ENCODE measurements at places on chromosomes 5 and 9.

DNA sequence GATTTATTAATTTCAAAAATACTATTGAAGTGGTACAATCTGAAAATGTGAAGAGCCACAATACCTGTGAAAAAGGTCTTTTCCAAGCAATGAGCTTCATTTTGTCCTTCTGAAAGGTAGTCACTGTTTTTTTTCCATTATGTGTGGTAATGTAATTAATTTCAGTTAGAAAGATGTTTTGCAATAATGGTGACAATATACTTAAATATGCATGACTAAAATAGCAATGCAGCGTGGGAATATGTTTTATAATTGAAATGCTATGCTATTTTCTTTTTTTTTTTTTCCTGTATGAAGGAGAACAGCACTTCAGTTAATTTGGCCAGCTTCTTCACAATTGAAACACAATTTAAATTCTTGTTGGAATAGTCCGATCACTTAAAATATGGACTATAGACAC lies 41.9 kb downstream of the NPR3 start:
- DNase-seq: no peak

GRCh38 chr5:179915406-179915935 lies 7.8 kb upstream of the TBC1D9B start:
- no peak for DNase-seq

GRCh38 chr5:154849791-154850201 lies 607 bp downstream of the FAXDC2 start:
- no peak for DNase-seq

- DNase-seq: no peak
Measured at GRCh38 chr5:141330299-141331080, at the start of gene PCDHGA1. PCDHGA1 (plus strand) TSS chr5:141330514.

DNA sequence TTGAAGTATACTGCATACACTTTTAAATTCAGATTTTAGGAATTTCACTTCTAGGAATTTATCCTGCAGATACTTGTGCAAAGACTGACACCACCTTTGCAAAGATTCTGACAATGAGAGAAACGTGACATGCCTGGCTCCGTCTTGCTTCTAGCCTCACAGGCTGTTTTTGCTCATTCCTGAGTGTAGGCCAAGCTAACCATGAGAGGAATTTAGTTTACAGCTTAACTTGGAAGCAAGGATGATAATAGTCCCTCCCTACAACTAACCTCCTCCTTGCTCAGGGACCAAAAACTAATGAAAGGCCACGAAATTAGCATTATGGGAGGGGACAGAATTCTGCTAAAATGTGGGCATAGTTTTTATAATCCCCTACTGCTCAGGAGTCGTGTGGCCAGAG lies 31.1 kb downstream of the C5orf22 start:
- no peak for DNase-seq

- no peak for DNase-seq
Measured at GRCh38 chr9:105360344-105360743, 87.5 kb upstream of the FSD1L start.

DNA sequence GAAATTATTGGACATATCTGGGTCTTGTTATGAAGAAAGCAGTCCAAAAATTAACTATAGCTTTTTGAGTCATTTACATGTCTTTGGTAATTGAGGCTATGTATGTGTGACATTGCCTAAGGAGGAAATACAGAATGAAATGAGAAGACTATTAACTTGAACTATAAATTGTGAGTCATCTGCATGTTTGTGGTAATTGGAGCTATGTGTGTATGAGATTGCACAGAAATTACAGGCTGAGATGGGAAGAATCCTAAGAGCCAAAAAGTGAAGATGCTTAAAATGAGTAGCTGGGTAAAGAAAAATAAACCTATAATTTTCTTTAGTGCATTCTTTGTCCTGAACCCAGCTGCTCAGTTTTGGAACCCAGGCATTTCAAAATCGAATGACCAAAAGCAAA lies 747.6 kb upstream of the EDIL3 start:
- no peak for DNase-seq

GRCh38 chr5:146068977-146069779 lies 36.2 kb downstream of the PLAC8L1 start:
- no peak for DNase-seq

- DNase-seq: no peak
Measured at GRCh38 chr5:157273131-157273556, 7.2 kb downstream of the CYFIP2 start.

- DNase-seq: no peak
Measured at GRCh38 chr5:135122797-135123196, 88.8 kb upstream of the PITX1 start.

- DNase-seq: no peak
Measured at GRCh38 chr9:20209391-20210340, 412.6 kb downstream of the MLLT3 start.

GRCh38 chr5:97628807-97629206 lies 445.8 kb upstream of the RIOK2 start:
- no peak for DNase-seq

DNA sequence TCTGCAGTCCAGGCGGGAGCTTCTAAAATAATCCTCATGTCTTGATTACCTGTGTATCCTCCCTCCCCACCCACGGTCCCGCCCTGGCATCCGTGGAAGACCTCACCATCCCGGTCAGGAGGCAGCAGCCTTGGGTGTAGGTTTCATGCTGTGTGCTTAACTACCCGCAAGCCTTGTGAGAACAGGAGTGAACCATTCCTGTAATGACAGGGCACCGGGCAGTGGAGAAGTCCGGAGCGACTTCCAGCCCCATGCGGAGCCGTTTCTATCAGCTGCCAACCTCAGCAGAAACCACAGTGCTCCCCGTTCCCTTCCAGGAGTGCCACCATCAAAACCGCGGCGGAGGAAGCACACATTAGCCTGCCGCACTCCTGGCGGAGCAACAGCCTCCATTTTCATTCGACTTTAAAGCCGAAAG lies 123.5 kb upstream of the LMX1B start:
- no peak for DNase-seq

DNA sequence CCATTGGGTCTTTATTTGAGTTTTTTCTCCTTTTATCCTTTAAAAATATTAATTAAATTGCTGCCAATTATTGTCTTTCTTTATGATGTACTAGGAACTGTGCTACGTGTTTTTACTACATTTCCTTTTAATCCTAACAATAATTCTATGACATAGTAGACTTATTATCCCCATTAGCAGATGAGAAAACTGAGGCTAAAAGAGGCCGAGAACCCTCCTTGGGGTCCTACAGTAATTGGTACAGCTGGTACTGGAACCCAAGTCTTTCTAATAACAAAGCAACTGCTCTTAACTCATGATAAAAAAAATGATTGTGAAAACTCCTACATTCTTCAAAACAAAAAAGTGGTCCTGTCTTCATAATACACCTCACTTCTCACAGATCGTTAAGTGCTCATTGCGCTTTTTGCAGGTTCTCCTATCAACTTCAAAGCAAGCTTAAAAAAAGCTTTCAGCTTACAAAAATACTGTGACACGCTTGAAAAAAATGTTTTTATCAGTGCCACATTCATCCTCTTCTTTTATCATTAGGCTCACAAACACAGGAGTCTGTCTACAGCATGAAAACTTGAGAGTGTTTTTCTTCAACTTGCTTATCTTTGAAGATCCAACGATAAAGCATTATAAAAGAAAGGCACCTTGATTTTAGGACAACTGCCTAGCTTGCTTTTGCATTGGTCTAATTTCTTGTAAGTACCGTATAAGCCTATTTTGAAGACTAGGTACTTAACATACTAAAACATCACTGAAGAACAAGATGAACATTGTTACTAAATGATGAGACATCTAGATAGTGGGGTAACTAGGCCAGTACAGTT lies 32.4 kb downstream of the FYB1 start:
- DNase-seq: no peak

- no peak for DNase-seq
Measured at GRCh38 chr9:4277531-4277991, 22.3 kb downstream of the GLIS3 start.

- no peak for DNase-seq
Measured at GRCh38 chr5:89081360-89081759, 198.4 kb upstream of the MEF2C start.

DNA sequence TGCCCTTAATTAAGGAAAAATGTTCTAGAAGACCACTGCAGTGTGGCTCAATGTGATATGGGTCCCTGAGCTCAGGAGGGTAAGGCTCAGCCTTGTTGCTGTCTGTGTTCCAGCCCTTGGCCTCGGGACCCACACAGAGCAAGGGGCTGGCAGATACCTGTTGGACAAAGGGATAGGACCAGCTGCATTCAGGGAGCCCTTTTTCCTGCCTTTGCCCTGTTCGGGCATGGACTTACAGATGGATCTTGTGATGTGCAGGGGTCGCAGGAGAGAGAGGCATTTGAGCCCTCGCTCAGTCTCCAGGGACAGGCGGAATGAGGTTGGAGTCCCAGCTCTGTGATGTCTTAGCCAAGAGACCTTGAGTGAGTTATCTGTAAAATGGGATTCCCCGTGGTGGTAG lies 12.1 kb upstream of the BOD1 start:
- DNase-seq: no peak

GRCh38 chr9:72394066-72394465 lies 29.1 kb upstream of the ZFAND5 start:
- DNase-seq: no peak

- no peak for DNase-seq
Measured at GRCh38 chr9:113651896-113652295, 188.4 kb downstream of the RGS3 start.
